ENCODE measurements at places on chromosomes 7 and 10.
A peak's percentile ranks its signal among the peaks of the same experiment; 100 is the strongest.

- DNase-seq, result no peak
Measured at GRCh38 chr10:77649333-77650331, 12.0 kb upstream of the KCNMA1 start.

- DNase-seq, result no peak
Measured at GRCh38 chr7:44796034-44796503, 412 bp upstream of the PPIA start.

GRCh38 chr10:122021828-122022227 is 32.9 kb downstream of the TACC2 start:
- DNase-seq, result no peak

DNA sequence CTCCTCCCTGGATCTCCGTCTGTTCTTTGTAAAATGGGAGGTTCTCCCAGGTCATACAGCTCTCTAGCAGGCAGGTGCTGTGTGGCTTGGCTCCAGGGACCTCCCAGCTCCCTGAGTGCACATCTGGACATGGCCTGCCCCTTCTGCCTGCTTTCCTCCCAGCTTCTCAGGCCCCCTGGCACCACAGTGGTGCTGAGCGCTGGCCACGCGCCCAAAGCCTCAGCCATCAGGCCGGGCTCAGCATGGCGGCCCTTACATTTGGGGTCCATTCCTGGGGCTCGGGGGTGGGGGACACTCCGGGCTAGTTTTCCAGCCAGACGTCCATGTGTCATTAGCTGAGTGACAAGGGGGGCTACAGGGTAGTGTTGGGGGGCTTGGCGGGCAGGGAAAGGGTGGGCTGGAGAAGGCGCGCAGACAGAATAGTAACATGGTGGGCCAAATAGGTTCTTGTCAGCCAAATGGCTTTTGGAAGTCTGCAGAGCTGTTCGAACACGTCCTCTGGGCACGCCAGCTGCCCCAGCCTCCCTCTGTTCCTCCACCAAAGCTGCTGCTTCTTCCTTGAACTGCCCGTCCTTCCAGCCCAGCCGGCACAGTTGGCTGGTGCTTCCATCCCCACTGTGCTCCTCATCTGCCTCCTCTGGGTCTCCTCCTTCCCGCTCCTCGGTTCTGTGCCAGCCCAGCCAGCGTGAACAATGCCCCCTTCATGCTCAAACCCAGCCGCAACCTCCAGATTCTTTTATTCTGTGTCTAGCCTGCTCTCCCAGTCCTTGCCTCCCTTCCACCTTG is 65.9 kb downstream of the GOLGA7B start:
- no peak for DNase-seq

DNA sequence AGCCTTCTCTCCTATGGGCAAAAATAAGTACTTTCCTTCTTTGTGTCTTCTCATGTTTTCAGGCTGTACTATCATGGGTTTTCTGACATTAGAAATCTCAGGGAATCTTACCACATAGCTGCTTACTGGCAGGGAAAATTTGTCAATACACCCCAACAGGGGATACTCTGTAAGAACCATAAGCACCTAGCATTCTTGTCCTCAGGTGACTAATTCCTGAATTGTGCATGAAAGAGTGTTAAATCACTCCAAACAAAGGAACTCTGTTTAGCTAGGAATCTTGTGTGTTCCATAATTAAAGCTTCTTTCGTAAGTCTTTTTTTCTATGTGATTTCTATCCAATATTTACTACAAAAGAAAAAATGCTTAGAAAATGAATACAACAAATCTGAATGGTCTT is 206.7 kb upstream of the POT1 start:
- DNase-seq, result no peak

- no peak for DNase-seq
Measured at GRCh38 chr7:156024201-156024600, 211.9 kb upstream of the SHH start.

DNA sequence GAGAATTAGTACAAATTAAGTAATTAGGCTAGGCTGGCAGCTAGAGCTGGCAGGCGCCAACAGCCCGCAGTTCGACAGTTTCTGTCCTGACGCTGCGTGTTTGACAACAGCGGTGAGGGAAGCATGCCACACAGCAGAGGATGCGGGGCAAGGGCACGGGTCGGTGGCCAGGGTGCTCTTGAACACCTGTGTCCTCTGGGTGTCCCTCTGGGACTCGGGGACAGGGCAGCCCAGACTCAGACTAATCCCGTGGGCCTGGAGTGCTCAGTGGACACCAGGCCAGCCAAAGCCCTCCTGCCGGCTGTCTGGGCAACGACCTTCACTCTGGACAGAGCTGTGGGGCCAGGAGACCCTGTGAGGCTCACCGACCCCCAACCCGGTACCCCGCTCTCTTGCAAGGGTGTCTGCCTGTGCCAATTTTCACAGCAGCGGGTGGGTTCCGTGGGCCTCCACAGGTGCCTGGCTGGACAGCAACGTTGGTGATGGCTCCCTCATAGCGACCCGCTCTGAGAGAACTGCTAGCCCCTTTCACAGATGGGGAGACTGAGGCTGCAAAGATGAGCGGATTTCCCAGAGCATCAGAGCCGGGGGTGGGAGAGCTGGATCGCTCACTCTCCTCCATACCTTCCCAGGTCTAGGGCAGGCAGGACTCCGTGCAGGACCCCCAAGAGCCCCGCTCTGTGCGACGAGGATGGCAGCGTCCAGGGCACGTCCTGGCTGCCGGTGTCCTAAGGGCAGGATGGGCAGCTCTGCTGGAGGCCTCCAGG is 48.5 kb downstream of the FOXL3 start:
- no peak for DNase-seq

- no peak for DNase-seq
Measured at GRCh38 chr7:106646256-106646655, 14.7 kb downstream of the CCDC71L start.

GRCh38 chr7:471866-472639 is 47.6 kb downstream of the PDGFA start:
- DNase-seq, result peak; percentile 80

DNA sequence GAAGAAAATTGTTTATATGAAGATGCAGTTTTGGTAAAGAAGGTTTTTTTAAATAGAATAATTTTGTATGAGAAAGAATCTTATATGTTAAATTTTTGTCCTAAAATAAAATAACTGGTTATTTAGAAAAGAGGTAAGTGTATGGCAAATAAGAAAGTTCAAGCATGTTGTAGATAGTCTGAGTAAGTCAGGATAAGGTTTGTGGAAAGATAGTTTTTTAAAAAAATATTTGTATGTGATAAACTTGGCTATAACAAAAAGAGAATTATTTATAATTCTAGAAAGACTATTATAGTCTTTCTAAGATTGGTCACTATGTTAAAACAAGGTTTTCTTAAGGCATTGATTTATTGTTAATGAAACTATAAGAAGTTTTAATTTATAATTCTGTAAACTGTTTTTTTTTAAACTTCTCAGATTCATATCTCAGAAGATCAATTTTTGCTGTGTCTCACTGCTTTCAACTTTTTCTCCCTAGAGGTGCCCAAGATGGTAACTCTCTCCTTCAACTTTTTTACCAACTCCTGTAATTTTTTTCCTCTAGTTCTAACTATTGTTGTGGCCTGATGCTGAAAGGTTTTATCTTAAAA is 698.6 kb downstream of the CCSER2 start:
- DNase-seq, result no peak

DNA sequence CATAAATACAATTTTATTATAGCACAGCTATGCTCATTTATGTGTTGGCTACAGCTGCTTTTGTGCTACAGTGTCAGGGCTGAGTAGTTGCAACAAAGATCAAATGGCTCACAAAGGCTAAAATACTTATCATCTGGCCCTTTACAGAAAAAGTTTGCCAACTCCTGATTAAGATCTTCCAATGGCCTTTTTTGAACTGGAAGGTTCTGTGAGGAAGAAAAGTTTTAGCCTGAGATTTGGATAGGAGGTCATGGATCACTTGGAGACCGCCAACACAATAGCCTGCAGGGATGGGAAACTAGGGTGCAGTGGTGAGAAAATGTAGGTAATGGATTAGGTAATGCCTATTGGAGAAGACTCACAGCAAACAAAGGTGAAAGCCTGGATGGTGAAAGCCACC is 169.8 kb downstream of the NOC3L start:
- peak; percentile 14 for DNase-seq

- peak; percentile 52 for DNase-seq
Measured at GRCh38 chr7:38840736-38841460, 68.1 kb downstream of the VPS41 start.

DNA sequence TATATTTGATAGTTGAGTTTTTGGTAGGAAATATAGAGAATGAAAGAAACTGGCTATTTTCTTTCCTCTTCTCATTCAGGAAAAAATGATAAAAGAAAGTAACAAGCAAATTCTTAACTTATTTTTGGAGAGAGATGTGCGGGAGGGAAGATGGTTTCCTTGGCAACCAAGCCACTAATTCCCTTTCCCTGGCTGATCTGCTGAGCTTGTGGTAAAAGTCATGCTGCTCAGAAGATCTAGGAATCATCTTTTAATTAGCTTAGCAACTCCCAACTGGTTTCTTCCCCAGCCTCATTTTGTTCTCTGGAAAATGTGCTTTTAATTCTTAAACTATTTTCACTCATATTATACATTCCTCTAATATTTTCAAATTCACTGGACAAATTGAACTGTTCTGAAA is 11.8 kb downstream of the UROS start:
- DNase-seq, result no peak

- peak; percentile 95 for DNase-seq
Measured at GRCh38 chr7:73885975-73886798, 25.2 kb downstream of the TMEM270 start.

DNA sequence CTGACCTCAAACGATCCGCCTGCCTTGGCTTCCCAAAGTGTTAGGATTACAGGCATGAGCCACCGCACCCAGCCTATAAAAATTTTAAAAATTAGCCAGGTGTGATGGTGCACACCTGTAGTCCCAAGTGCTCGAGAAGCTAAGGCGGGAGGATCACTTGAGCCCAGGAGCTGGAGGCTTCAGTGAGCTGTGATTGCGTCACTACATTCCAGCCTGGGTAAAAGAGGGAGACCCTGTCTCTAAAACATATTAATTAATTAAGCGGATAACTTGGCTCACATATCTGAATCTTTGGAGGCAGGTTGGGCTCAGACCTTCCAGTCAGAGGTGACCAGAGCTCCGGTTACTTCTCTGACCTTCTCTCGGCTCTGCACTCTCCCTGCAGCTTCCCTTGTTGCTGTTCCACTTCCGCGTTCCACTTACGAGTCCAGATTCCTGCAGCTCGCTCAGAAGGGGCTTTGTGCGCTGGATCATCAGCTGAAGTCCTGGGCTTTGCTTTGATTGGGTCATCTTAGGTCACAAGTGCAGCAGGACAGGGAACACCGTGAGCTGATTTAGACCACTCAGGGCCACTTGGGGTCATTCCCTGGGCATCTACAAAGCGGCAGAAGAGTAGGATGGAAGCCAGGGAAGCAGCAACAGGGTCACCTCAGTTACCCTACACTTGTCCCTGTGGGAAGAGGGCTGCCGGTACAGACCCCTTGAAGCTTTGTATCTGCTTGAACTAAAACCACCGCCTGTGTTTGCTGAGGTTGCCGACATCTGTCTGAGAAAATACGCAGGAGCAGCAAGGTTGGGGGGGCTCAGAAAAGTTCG is 2.0 kb upstream of the ARPC1B start:
- DNase-seq, result no peak

- DNase-seq, result no peak
Measured at GRCh38 chr10:69049566-69049961, 38.3 kb upstream of the SRGN start.

DNA sequence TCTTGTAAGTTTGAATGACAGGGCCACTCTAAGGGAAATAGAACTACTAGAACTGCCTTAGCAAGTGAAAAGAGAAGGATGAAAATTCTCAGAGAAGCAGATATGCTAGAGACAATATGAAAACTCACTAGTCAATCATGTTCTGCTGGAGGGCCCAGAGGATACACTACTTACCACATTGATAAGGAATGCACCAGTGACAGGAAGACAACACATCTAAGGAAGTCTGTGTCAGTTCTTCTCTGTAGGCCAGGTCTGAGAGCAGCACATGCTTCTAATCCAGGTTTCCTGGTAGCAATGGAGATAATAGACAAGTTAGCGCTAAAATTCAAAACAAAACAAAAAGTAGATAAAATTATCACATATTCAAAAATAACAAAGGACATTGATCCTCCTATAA is 235.2 kb upstream of the AKR1E2 start:
- DNase-seq, result no peak

DNA sequence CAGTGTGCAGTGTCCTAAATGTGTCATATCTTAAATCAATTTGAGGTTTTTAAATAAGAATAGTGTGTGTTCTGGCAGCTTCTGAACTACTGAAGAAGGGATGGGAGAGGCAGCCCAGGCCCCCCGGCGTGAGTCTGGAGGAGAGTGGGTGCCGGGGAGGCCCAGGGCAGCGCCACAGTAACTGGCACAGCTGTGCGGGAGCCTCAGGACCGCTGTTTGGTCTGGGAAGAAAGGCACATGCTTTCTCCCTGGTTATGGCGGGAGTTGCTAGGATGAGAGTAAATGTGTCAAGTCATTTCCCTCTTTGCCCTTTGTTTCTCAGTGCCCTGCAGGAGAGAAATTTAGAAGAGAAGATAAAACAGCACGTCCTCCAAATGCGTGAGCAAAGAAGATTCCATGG is 31.9 kb upstream of the PWWP2B start:
- no peak for DNase-seq

DNA sequence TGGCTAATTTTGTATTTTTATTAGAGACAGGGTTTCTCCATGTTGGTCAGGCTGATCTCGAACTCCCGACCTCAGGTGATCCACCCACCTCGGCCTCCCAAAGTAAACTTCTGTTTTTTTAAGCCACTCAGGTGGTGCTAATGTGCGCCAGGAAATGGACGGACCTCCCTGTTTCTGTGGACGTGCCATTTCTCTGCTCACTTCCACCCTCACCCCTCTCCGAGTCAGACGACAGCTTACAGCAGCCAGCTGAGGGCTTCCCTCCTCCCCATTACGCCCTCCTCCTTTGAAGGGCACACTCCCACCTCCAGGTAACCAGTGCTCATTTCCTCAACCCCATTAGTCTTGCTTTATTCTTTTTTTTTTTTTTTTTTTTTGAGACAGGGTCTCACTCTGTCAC is 41.7 kb upstream of the EZH2 start:
- no peak for DNase-seq

DNA sequence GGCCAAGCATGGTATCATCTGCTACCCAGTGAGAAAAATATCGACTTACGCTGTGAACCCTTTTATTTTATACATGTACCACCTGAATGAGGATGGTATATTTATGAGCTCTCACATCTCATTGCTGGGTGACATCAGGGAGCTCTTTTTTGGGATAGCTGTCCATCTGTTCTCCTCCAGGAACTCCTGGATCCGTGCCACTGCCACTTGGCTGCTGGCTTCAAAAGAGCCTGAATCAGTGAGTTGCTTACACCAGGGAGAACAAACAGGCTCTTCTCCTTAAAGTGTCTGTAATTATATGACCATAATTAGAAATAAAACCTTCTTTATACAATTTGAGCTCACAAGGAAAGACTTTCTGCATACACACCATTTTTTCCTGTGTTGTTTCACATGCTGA is 106.2 kb downstream of the KAT6B start:
- peak; percentile 43 for DNase-seq
